NCI-H1436 (cell line): ENCODE measurements at places on chromosomes 6 and 20.

GRCh38 chr6:163872335-163872734, 457.8 kb downstream of the QKI start:
- no peak for DNase-seq

GRCh38 chr6:56911847-56912246, 43.1 kb upstream of the BEND6 start:
- no peak for DNase-seq

DNA sequence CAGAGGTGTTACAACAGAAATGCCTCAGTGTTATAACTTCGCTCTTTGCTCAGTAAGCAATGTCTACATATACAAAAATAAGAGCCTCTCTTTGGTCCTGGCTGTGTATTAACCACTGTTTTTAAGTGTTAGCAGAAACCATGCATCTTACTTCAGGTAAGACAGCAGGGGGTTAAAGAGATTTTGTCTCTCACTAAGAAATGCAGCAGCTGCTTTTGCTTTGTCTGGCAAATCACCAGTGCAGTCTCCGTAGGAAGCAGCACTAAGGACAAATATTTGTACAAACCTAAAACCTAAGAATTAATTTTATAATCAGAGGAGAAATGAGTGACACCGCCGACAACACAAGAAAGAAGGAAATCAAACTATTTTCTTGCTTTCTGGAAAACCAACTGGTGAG, 758 bp downstream of the SMIM28 start:
- no peak for DNase-seq

GRCh38 chr6:6497976-6498375, 90.5 kb upstream of the LY86 start:
- DNase-seq = no peak

DNA sequence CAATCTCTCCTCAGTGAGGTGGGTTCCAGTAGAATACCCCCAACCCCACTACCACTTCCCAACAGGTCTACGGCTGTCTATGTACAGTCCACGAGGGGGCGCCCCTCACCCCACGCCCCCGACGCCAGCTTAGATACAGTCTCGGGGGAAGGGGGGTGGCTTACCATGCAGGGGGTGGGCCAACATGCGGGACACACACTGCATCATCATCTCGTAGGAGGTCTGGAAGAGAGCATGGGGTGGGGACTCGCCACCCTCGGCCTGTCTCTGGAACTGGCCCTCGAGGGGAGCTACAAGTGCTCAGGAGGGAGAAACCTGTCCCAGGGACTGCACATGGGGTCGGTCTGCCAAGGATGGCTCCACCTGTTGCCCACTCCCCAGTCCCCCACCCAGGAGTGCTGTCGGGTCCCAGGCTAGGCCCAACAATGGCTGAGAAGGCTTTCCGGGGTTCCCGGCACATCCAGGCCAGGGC, 8.5 kb downstream of the MTCH1 start:
- DNase-seq = no peak

DNA sequence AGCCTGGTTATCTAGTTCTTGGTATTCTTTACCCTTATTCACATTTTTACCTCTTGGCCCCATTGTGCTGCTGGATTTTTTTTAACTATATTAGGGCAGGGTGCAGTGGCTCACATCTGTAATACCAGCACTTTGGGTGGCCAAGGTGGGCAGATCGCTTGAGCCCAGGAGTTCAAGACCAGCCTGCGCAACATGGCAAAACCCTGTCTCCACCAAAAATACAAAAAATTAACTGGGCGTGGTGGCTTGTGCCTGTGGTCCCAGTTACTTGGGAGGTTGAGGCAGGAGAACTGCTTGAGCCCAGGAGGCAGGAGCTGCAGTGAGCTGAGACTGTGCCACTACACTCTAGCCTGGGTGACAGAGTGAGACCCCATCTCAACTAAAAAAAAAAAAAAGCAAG, 12.2 kb upstream of the TAF8 start:
- DNase-seq = no peak

DNA sequence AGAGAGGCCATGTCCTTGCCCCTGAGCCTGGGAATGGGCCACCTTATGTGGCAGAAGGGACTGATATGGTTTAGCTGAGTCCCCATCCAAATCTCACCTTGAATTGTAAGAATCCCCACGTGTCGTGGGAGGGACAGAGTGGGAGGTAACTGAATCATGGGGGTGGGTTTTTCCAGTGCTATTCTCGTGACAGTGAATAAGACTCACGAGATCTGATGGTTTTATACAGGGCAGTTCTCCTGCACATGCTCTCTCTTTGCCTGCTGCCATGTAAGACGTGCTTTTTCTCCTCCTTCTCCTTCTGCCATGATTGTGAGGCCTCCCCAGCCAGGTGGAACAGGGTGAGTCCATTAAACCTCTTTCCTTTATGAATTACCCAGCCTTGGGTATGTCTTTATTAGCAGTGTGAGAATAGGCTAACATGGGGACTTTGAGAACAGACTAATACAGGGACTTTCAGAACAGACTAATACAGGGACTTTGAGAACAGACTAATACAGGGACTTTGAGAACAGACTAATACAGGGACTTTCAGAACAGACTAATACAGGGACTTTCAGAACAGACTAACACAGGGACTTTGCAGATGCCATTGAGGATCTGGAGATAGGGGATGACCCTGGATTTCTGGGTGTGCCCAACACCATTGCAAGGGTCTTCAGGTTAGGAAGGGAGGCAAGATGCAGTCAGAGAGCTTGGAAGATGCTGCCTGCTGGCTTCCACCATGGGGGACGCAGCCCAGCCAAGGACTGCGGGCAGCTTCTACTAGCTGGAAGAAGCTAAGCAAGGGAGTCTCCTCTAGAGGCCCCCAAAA, 86.9 kb downstream of the RAMACL start:
- no peak for DNase-seq

- no peak for DNase-seq
These were observed 193.0 kb downstream of the ZFAND3 start for GRCh38 chr6:38012573-38012972.

GRCh38 chr20:37179683-37180524, 556 bp upstream of the MROH8 start:
- DNase-seq = no peak

DNA sequence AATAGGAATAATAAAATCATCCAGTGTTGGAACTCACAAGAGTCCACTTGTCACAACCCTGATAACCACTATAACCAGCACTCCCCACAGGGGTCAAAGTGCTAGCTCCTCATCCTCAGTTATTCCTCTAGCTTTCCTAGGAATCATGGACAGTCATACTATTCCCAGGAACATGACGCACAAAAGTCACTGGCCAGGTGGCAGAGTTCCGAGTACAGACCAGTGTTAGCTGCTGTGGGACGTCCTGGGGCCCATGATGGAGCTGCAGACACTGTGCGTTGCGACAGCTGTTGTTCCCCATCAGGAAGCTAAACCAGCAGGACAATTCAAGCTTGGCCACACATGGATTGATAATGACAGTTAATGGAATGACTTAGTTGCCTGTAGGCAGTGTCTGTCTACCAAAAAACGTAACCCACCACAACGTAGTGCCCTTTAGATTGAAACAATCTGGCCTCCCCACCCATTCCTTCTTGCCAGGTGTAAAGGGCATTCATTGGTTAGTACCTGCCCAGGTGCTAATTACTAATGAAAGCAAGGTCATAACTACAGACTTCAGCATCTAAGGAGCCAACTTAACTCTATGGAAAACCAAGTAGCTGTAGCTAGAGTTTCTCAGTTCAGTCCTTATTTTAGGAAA, 17.4 kb downstream of the EZR start:
- no peak for DNase-seq

DNA sequence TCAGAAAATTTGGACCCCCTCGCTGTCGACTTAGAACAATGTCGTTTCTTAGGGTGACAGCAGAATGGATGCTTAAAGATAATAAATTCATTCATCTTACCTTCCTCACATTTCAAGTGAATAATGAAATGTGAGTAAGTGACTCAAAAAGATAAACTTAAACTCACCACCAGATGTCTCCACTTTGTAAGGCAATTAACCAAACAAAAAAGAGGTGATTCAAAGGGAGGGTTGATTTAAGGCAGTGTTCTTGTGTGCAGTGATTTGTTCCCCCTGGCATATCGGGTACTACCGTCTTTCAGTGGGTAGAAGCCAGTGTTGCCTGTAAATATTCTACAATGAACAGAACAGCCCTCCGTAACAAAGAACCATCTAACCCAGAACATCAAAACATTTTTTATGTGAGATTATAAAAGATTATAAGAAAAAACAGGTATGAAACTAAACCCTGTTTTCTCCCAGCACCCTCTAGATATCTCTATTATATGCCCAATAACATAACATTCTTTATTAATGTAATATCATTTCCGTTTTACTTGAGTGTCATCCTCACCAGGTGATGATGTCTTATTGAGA, 589.7 kb downstream of the CBLN4 start:
- DNase-seq = no peak

- DNase-seq = no peak
These were observed 17.1 kb upstream of the BPI start for GRCh38 chr20:38286586-38287531.

DNA sequence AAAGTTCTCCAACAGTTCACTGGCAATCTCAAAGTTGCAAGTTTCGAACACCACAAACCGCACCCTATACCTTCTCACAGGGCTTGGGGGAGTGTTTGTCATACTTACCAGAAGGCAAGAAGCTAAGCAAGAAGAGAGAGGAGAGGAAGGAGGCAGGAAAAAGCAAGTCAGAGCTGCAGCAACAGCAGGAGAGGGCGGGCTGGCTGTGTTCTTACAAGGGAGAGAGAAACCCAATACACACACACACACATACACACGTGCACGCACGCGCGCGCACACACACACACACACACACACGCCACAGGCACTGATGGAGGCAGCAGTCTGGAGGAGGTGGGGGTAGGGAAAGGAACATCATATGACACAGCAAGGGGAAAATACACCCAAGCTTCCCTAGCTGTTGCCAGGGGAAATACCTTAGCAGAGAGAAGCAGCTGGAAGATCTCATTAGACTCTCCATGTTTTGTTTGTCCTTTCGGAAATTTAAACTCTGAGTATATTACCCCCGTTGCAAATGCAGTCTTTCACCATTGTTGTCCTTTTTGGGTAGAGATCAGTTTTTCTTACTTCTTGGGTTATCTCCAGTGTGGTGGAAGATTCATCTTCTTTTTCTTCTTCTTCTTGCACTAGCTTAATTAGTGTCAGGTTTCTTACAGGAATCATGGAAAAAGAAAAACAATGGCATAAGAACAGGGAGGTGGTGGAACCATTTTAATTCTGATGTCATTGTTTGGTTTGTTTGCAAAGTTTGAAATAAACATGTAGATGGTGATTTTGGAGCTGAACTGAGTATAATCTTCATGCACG, at the start of gene TXLNB:
TSS of gene TXLNB (minus strand) at position 186 of the 807 bp plus-strand sequence. CDS start 3,099 bp downstream, outside the sequence.
- peak; percentile 61 for DNase-seq

GRCh38 chr20:37856932-37857660, 45.8 kb upstream of the VSTM2L start:
- DNase-seq = peak; percentile 13

GRCh38 chr6:132812255-132812732, 2.1 kb upstream of the RPS12 start:
- no peak for DNase-seq

DNA sequence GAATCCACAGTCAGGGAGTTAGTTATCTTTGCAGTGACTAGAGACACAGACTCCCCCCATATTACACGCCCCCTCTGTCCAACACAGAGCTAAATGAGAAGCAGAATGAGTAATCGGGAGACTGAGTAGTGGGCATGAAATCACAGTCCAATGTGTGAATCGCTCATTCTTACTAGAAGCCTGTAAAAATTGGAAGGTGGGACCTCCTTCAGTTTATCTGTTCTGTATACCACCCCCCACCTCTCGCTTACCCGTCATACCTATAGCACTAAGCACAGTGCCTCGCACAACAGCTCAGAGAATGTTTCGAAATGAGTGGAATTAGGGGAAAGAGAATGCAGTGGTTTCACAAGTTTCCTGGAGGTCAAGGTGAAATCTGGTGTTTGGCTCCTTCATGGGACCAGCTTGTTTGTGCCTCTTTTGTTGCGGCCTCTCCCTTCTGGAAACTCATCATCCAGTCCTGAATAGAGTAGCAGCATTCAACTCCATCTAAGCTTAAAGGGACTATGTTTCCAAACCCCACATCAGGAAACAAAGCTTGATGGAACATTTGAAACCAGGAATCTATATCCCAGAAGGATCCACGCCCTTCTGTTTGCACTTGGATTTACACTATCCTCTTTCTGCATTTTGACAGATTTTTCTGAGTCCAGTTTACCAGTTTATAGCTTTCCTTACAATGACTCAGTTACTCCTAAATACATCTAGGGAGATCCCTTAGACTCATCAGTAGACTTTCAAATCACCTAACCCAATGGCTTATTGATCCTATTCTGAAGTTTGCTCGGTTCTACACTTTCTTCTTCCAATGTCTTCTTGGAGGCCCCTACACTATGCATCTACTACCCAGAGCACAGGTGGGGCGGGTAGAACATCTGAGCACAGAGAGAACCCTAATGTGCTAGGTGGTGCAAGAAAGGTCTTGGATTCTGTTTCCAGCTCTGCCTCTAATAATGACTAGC, 59.2 kb upstream of the PIM1 start:
- no peak for DNase-seq

- no peak for DNase-seq
These were observed 221.0 kb downstream of the NFATC2 start for GRCh38 chr20:51321343-51322163.

DNA sequence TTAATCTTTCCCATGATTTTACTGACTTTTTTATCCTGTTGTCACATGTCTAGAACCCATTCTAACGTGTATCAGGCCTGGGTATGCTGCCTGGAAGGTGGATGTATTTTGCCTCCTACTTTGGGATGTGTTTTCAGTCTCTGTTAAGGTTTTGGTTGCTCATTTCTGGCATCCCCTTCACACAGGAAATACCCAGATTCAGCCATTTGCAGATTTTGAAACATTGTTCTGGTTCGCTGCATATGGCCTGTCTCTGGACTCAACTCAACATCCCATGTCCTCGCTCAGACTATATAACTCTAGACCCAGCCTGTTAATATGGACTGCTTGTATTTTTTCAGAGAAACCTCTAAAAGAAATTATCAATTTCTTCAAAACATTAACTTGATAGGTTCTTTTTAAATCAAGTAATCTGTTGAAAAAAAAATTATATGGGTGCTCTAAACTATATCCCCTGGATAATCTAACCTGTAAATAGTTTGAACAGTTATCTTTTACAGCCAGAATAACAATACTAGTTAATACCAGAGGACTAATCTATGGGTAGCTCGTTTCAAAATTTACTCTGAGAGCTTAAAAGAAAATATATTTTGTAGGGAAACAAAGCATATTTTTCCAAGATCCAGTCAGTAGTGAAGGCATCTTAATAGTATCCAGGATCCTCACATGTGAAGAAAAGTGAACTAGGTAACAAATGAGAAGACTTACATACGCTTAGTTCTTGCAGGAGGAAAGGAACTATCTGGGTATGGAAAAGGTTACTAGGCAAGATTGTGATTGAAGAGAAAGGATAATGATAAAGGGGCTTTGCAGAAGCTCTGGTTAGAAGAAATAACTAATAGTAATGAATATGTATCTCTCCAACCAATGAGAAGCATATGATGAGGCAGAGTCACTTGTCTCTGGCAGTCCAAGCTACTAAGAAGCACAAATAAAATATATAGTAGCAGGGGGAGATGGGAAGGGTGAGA, 23.4 kb upstream of the HLA-DQB1 start:
- no peak for DNase-seq

DNA sequence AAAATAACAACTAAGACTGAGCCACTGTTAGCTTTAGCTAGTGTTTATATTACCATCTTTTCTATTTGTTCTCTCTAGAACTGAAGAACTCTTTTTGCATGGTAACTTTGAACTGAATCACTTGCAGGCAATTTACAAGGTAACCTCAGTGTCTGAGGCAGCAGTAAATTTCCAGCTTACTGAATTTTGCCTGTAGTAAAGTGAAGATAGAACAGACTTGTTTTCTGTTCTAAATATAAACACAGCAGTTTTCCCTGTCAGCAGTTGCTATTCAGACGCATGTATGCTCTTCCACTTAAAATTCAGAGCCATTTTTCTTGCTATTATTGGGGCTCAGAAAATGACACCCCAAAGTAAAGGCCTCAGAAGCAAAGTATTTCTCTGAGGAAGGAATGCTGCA, 974.0 kb upstream of the GJE1 start:
- DNase-seq = no peak
